Stimulated activated CD8-positive, alpha-beta memory T cell treated with anti-CD3 and anti-CD28 coated beads, Interleukin-15, amount 100 ng/mL, for 4 hours (primary cell): ENCODE measurements at places on chromosomes 3 and 15.

DNA sequence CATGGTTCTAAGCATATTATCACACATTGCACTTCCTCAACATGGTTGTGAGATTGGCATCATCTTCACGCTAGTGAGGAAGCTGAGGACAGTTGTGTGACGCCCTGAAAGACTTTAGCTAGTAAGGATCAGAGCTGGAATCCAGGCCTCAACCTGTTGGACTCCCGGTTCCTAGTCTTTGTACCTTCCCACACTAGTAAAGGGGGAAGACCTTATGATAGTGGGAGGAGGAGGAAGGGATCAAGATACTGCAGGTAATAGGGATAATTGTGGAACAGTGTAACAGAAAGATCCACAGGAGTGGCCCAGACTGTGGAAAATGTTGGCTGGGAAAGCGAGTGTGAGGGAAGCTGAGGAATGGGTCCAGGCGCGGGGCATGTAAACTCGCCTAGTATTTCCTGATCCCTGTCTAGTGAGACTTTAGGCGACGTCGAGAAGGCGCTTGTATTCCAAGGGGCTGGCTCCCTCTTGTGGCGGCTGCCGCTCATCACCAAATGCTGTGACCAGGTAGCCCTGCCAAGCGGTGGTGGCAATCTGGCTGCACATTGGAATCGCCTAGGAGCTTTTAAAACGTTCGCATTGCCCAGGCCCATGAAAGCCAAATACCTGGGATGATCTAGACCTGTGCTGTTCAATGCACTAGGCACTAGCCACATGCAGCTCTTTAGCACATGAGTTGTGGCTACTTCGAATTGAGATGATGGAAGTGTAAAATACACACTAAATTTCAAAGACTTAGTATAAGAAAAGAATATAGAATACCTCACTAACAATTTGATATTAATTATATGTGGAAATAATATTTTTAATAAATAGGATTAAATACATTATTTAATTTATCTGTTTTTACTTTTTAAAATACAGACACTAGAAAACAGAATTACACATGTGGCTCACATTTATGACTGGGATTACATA lies 38.8 kb upstream of the CLDN18 start:
- no peak for DNase-seq

- DNase-seq: no peak
Observed at GRCh38 chr3:122356402-122356801, 26.6 kb downstream of the MIX23 start.

- DNase-seq: no peak
Observed at GRCh38 chr3:136161516-136161915, 34.6 kb downstream of the MSL2 start.

DNA sequence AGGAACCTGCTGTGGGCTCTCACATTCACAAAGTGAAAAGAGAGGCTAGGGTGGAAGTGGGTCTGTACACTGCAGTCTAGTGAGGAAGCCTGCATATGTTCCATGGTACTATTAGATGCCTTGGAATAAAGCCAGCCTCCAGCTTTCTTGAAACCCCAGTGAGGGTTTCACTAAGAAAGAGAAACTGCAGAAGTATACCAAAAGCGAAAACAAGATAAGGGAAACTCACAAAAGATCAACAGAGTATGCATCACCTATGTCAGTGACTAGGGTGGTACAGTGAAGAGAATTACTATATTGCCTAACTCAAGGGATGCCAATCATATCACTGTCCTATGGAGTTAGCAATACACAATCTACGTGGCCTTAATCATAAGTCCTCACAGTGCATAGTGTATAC lies 212.5 kb upstream of the GADL1 start:
- DNase-seq: no peak

GRCh38 chr3:5888851-5889250 lies 701.3 kb downstream of the EDEM1 start:
- no peak for DNase-seq
